Stimulated activated CD4-positive, alpha-beta T cell treated with anti-CD3 and anti-CD28 coated beads, TNF-alpha, amount 100 ng/mL, for 4 hours (primary cell): ENCODE measurements at places on chromosomes 1 and 21.

- DNase-seq, result no peak
These were observed 1256.9 kb downstream of the BRINP3 start for GRCh38 chr1:189220750-189221149.

GRCh38 chr1:183142171-183142570 is 43.9 kb upstream of the LAMC2 start:
- no peak for DNase-seq

- no peak for DNase-seq
These were observed 67.8 kb downstream of the TOMM20 start for GRCh38 chr1:235060607-235061470.

- no peak for DNase-seq
These were observed 85.5 kb downstream of the DDAH1 start for GRCh38 chr1:85379203-85380136.

DNA sequence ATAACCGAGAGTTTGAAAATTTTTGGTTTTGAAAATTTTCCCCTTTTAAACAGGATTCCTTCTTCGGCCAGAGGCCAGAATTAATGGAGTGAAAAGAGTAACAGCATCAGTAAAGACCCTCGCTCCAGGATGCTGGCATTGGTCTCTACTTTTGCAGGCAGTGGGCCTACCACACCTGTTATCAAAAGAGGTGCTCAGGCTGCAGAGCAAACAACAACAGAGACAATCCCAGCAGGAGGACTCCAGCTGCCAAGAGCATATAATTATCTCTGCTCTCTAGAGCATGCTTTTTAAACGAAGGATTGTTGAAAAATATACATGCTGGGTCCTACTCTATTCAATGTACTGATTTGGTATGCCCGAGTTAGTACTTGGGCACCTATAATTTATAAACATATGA is 1048.5 kb downstream of the PLA2G4A start:
- DNase-seq, result no peak
